ENCODE measurements at places on chromosomes 6 and 20.

DNA sequence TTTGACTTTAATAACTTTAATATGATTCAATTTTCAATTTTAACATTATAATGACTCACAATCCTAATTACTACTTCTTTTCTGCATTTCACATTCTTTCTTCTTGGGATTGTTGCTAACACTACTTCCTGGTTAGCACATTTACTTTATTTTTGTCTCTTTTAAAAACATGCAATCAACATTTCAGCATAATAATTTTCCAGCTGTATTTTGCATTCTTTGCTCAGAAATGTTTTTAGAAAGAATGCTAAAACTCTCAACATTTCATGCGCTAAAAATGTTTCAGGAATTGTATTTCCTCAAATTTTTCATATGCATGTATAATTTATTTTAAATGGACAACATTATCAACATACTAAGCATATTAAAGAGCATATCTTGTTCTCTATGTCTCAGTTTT, 1302.1 kb upstream of the GJE1 start:
- DNase-seq: no peak

GRCh38 chr20:37839955-37840354, 63.0 kb upstream of the VSTM2L start:
- DNase-seq: no peak

DNA sequence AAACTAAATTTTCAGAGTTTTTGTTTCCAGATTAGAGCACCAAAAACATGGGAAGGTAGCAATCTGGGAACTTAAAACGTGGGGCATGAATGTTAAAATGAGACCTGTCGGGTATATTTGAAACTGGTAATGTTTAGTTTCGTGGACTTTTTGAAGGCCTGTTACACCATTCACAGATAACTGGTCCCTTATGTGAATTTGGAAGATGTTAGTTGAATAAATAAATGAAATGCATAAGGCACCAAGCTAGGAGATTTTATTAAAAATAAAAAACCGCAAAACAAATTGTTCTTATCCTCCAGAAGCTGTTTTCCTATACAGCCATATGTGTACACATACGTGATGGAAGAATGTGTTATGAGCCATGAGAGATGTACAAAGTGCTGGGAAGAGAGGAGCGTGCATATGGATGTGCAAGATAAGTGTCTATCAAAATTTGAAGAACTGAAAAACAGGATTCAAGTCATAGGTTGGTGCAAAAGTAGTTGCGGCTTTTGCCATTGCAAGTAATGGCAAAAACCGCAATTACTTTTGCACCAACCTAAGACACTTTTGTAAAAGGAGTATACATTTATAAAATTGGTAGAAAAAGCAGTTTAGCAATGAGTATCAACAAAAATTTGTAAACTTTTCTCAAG, 700 bp upstream of the MCUR1 start:
- DNase-seq: no peak

GRCh38 chr6:20317430-20317829, 84.2 kb upstream of the E2F3 start:
- DNase-seq: no peak

DNA sequence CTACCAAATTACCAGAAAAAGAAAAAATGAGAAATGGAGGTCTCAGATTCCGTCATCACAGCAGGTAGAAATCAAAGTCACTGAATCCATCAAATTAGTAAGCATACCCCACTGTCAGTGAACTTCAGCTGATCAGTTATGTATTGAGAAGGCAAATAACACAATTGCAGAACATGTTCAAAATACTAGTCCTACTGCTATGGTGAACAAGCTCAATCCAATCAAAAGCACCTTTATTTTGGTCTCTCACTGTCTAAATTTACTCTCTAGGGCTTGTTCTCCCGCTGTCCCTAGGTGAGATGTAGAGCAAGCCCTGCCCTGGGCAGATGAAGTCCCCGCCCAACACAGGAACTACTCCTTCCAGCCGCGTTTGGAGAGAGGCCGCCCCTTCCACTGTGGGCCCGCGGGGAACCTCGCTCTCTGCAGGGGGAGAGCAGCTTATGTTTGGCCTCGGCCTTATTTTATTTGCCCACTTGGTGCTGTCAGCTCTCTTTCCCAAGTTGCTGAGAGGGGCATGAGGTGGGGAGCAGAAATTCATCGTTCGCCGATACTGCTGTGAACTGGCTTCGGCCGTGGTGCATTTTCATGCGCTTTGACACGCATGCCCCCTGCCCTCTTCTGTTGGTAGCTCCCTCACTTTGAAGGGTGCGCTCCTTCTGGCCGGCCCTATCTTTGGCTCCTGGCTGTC, 14.3 kb upstream of the MAP1LC3A start:
- DNase-seq: no peak

DNA sequence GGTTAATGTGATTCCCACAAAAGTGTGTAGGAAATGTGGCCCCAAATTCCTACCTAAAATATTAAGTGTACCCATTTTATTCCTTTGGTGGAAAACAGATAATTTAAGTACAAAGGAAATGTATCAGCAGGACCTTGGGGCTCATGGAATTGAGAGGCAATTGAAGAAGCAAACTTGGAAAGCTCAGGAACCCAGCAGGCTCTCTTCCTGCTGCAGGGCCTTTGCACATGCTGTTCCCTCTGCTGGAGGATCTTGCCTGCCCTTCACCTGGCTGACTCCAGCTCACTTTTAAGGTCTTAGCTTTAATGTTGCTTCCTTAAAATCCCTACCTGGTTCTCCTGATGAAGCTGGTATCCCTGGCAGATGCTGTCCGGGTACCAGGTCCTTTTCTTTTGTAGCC, 9.8 kb upstream of the BLCAP start:
- DNase-seq: no peak

DNA sequence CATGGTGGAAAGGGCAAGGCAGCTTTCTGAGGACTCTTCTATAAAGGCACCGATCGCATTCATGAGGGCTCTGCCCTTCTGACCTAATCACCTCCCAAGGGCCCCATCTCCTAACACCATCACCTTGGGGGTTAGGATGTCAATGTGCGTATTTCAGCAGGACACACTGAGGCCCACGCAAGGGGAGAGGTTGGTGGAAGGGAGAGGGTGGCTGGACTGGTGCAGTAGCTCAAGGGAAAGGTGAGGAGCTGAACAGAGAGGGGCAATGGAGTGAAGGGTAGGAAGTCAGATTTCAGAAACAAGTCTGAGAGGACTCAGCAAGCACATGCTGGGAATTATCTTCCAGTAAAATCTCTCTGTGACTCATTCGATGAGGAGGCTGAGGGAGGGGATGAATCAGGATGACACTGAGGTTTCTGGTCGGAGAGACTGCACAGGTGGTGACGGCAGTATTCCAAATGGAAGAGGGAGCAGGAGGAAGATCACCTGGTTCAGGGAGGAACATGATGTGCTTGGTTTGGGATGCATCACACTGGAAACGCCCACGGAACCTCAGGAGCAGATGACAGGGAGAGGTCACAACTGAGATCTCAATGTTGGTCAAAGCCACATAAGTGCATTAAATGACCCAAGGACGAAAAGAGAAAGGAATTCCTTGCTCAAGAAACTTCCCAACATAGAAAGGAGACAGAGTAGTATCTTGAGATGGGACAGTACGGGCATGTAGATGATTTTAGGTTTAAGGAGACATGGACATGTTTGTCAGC, 67.1 kb downstream of the TFAP2A start:
- DNase-seq: no peak

DNA sequence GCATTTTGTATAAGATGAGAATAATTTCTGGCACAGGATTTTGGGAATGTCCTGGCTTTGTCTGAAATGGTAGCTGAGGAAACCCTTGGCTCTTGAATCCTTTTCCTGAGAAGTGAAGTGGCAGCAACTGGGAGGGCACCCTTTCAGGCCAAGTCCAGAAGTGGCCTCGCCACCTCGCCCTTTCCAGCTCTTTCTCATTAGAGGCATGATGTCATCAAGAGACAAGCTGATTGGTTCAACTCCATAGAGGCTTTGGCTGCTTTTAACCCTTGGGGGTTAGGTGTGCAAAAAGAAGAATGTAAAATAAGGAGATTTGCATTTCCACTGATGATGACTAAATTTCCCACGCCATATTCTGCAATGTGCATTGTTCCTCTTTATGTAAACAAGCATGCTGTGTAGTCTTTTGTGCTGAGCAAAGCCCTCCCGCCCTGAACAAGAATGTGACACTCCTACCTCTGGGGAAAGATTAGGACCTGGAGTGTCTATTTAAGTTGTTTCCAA, 116.5 kb downstream of the TCP11 start:
- no peak for DNase-seq

DNA sequence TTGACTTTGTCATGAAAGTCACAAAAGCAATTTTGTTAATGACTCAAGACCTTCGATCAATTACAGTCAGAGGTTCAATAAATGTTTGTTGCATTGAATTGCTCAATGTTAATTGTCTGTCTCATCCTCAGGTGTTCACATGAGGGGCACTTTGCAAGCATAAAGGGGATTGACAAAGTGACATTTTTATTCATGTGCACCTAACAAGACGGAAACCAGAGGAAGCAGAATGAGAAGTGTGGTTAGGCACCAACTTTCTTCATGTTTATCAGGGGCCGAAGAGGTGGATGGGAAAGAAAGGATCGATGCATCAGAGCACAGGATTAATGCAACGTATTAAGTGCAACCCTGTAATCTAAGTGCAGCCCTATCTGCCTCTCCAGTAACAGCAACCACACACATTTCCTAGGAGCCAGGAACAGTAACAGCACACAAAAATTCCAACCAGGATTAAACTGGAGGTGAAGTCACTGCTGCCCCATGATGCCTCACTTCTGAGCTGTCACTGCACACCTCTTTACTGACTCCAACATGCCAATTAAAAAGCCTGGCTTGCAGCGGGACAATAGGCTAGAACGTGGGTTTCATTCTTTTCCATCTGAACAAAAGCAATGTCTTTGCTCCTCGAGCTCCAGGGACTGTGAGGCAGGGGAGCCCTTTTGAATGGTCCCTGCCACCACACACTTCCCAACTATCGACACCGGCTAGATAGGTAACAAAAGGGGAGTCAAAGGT, 262.7 kb downstream of the CD83 start:
- DNase-seq: no peak

DNA sequence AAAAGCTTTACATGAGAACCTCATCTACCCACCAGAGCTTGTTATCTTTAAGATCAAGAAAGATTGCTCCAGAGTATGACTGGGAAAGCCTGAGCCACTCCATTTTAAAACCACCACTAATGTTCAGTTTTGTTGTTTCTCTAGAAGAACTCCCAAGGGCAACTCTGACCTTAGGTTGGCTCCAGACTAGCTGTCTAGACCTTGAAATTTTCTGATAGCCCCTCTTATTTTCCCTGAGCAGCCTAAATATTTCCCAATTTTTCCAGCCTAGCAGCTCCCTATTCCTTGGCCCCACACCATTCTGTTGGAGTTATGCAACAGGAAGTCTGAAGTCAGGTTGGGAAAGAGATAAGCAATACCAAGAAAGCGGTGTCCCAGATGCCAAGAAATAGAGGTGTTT, 84.6 kb upstream of the TCF21 start:
- DNase-seq: no peak

GRCh38 chr6:89452281-89452680, 19.3 kb downstream of the ANKRD6 start:
- no peak for DNase-seq

GRCh38 chr20:60759651-60760050, 492.4 kb upstream of the CDH4 start:
- DNase-seq: no peak
